Pancreas (tissue), 10 donors: ENCODE measurements at places on chromosomes 3 and 15. TPM values are rescaled to one million over a fixed set of nuclear protein-coding genes. Genes with fewer than 3 reads are reported as not detected.

- H3K27ac ChIP-seq: peak overlapping the region; percentile 83
- no peaks in the 10 kb centered on the region for H3K36me3 ChIP-seq
- peak; percentile 88 for DNase-seq
These were observed 574 bp downstream of the SLC38A3 start for GRCh38 chr3:50205413-50206276.

GRCh38 chr3:133573629-133574194, at the start of gene CDV3:
Gene CDV3 (plus strand): TSS chr3:133573686. CDS start chr3:133574045, 359 bp downstream.
- H3K27me3 ChIP-seq: no peaks in the 10 kb centered on the region
- DNase-seq: no peak
- H3K4me1 ChIP-seq: peaks cover 46% of the 10 kb centered on the region
- H3K4me3 ChIP-seq: peak within 1 kb of the TSS; percentile 81

GRCh38 chr15:100873029-100873677, 6.5 kb upstream of the ALDH1A3 start:
- DNase-seq: peak; percentile 51
- H3K36me3 ChIP-seq: no peaks in the 10 kb centered on the region
- H3K4me3 ChIP-seq: no peak overlapping the region
- no peaks in the 10 kb centered on the region for H3K4me1 ChIP-seq
- no peak overlapping the region for H3K27ac ChIP-seq

Gene SGO1
- 0.40 TPM for total RNA-seq

DNA sequence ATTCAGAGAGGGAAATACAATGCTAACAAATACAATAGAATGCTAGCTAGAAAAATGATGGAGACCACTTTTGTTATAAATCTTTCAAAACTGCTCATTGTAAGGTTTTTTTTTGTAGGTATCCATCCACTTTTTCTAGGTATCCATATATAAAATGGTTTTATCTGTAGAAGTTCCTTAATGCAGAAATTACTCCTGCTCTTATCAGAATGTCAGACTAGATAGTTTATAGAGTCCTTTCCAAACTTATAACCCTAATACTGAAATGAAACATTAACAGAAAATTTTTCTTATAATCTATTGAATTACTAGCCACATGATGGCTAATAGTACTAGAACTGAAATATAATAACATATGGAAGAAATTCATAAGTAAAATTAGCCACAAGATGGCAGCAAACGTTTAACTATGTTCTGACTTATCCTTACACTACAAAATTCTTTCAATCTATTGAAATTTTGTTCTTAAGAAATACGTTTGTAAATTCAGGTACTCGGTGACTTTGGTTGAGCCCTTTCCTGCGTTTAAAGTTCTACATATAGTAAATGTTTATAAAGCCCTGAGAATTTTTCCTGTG, 58.5 kb downstream of the ECT2 start:
- no peaks in the 10 kb centered on the region for H3K4me1 ChIP-seq
- H3K4me3 ChIP-seq: no peak overlapping the region
- no peaks in the 10 kb centered on the region for H3K27me3 ChIP-seq
- no peak for DNase-seq
- no peak overlapping the region for H3K27ac ChIP-seq

Gene RAD51
- total RNA-seq: 0.32 TPM

DNA sequence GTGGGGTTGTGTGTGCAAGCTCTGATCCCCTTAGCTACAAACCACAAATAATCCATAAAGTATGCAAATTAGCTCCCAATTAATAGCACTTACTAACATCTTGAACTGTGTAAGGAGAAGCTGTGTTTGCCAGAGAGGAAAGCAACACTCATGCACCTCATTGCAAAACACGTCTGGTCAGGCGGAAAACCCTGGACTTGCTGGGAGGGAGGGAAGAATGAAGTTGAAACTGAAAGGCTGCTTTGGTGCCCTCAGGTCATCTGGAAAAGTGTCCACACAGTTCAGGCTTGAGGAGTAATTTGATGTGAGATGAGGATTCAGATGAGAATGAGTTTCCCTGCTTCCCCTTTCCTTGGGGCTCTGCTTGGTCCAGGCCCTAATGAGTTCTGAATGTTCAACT, 185.5 kb upstream of the ANKRD28 start:
- DNase-seq: no peak
- H3K4me3 ChIP-seq: no peak overlapping the region
- no peaks in the 10 kb centered on the region for H3K4me1 ChIP-seq
- H3K27ac ChIP-seq: no peak overlapping the region
- no peaks in the 10 kb centered on the region for H3K27me3 ChIP-seq

GRCh38 chr15:57323299-57323805, 53.0 kb upstream of the CGNL1 start:
- H3K36me3 ChIP-seq: no peaks in the 10 kb centered on the region
- H3K27me3 ChIP-seq: no peaks in the 10 kb centered on the region
- H3K4me3 ChIP-seq: no peak overlapping the region
- H3K27ac ChIP-seq: no peak overlapping the region
- no peaks in the 10 kb centered on the region for H3K4me1 ChIP-seq
- no peak for DNase-seq

DNA sequence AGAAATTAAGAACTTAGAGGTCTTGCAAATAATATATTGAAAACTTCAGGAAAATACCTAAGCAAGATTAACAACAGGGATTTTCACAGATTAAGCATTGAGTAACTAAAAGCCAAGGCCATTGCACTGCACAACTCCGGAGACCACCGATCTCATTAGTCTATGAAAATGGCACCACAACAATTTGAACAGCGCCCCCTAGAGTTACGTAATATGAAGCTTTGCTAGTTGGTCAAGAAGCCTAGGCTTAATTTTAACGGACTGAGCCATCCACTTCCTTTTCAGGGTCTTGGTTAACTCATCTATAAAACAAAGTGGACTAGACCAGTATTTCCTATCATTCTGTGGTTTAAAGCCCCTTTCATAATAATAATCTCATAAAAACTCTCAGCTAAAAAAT, 24.8 kb downstream of the TMEM212 start:
- H3K4me3 ChIP-seq: no peak overlapping the region
- no peaks in the 10 kb centered on the region for H3K27me3 ChIP-seq

Gene LRRIQ4
- not detected for total RNA-seq

GRCh38 chr15:34437687-34438086, at the start of gene GOLGA8A:
Gene GOLGA8A (minus strand): TSS chr15:34437808. CDS start chr15:34389691, 48,117 bp downstream.
- no peak within 1 kb of the TSS for H3K4me3 ChIP-seq
- no peaks in the 10 kb centered on the region for H3K4me1 ChIP-seq
- no peaks in the 10 kb centered on the region for H3K27me3 ChIP-seq
- H3K36me3 ChIP-seq: no peaks in the 10 kb centered on the region
- DNase-seq: peak; percentile 71

GRCh38 chr3:116339441-116340028, 105.8 kb downstream of the LSAMP start:
- H3K4me3 ChIP-seq: no peak overlapping the region
- no peaks in the 10 kb centered on the region for H3K27me3 ChIP-seq
- DNase-seq: no peak
- no peak overlapping the region for H3K27ac ChIP-seq

Gene AADACL2
- not detected for total RNA-seq

Gene KLHL40
- not detected for total RNA-seq

GRCh38 chr3:24835510-24835909, 340.9 kb upstream of the THRB start:
- no peak overlapping the region for H3K4me3 ChIP-seq
- no peak for DNase-seq
- H3K27me3 ChIP-seq: peaks cover 6% of the 10 kb centered on the region
- H3K36me3 ChIP-seq: no peaks in the 10 kb centered on the region

DNA sequence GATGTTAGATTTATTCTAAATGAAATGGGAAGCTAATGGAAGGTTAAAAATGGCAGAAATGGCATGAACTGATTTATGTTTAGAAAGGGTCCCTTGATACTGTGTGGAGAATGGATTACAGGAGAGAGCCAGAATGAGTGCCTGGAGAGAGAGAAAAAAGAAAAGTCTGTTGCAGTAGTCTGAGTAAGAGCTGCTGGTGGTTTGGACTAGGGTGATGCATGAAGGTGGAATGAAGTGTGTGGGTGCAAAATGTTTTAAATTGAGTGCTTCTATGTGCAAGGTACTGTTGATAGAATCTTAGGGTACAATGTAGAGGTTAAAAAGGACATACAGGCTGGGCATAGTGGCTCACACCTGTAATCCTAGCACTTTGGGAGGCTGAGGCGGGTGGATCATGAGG, 11.4 kb upstream of the MGA start:
- no peak for DNase-seq
- H3K27me3 ChIP-seq: no peaks in the 10 kb centered on the region
- no peaks in the 10 kb centered on the region for H3K4me1 ChIP-seq
- no peak overlapping the region for H3K27ac ChIP-seq
- H3K4me3 ChIP-seq: no peak overlapping the region

GRCh38 chr3:4850928-4851265, 128.3 kb upstream of the BHLHE40 start:
- no peaks in the 10 kb centered on the region for H3K4me1 ChIP-seq
- DNase-seq: no peak
- no peaks in the 10 kb centered on the region for H3K27me3 ChIP-seq
- H3K36me3 ChIP-seq: no peaks in the 10 kb centered on the region
- H3K27ac ChIP-seq: no peak overlapping the region

DNA sequence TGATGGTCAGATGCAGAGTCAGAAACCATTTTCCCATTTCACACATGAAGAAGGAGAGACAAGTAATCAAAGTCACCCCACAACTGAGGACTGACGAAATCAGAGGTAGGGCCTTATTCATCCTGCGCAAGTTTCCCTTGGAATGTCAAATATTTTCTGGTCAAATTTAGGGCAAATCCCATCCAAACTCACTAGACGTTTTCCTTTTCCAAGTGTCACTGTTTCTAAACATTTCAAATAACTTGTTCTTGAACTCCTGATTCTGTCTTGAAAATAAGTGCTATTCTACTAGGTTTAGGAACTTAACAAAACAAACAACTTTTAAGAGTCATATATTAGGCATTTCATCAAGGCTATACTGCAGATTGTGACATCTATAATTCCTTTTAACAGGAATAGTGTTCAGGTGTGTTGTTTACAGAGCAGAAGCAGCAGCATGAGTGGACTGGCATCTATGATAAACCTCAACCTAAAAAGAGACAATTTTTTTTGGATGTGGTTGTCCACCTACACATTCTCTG, 40.7 kb downstream of the SUMF1 start:
- H3K4me3 ChIP-seq: no peak overlapping the region
- H3K4me1 ChIP-seq: no peaks in the 10 kb centered on the region
- no peaks in the 10 kb centered on the region for H3K36me3 ChIP-seq
- H3K27me3 ChIP-seq: no peaks in the 10 kb centered on the region

- no peak overlapping the region for H3K4me3 ChIP-seq
- H3K4me1 ChIP-seq: peaks cover 6% of the 10 kb centered on the region
- no peaks in the 10 kb centered on the region for H3K36me3 ChIP-seq
- no peak overlapping the region for H3K27ac ChIP-seq
These were observed 55.3 kb downstream of the BBX start for GRCh38 chr3:107578091-107578490.

GRCh38 chr3:3853544-3853943, 54.3 kb downstream of the LRRN1 start:
- H3K4me1 ChIP-seq: no peaks in the 10 kb centered on the region
- DNase-seq: no peak
- no peaks in the 10 kb centered on the region for H3K27me3 ChIP-seq
- no peak overlapping the region for H3K4me3 ChIP-seq

- no peaks in the 10 kb centered on the region for H3K27me3 ChIP-seq
- no peak overlapping the region for H3K27ac ChIP-seq
- H3K4me1 ChIP-seq: no peaks in the 10 kb centered on the region
- no peaks in the 10 kb centered on the region for H3K36me3 ChIP-seq
- no peak for DNase-seq
These were observed 930.7 kb downstream of the ZPLD1 start for GRCh38 chr3:103365467-103365866.

DNA sequence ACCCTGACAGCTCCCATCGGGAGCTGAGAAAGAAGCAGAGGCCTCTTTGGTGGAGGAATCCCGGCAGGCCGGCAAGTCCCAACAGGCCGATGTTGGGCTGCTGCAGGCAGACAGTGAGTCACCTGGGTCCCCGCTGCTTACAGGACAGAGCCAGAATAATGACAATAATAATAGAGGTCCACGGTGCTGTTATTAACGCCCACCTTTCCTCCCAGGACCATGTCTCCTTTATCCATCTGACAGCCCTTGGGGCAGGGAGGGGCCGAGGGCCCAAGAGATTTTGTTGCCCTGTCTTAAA, 29.3 kb upstream of the MAGEF1 start:
- no peaks in the 10 kb centered on the region for H3K27me3 ChIP-seq
- DNase-seq: peak; percentile 5
- no peak overlapping the region for H3K27ac ChIP-seq
- no peaks in the 10 kb centered on the region for H3K4me1 ChIP-seq

DNA sequence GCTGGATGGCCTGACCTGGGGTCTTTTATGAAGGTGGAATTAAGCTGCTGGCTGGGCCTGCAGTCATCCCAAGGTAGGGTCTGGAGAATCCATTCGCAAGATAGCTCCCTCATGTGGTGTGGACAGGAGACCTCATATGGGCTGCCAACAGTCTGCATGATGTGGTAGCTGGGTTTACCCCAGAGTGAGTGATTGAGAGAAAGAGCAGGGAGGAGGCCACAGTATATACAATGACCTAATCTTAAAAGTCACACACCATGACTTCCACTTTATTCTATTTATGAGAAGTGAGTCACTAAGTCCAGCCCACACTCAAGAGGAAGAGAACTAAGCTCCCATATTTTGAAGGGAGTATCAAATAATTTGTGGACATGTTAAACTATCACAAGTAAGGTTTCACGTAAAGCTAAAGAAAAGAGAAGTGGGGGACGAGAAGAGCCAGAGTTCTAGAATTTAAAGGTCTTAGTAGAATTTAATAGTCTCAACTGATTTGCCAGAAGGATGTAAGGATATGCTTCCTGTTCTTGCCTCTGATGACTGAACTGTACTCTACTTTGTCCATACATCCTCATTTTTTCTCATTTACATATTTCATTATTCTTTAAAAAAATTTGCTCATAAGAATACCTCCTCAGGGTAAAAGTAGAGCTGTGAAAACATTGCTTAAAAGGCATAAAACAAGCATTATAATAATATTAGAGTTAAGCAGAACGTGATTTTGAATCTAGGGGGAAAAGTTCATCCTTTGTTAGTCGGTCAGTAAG, 184.4 kb downstream of the PEX5L start:
- H3K27ac ChIP-seq: no peak overlapping the region
- no peak for DNase-seq
- no peaks in the 10 kb centered on the region for H3K4me1 ChIP-seq
- H3K27me3 ChIP-seq: no peaks in the 10 kb centered on the region
- H3K36me3 ChIP-seq: no peaks in the 10 kb centered on the region

Gene SLC12A1
- total RNA-seq: 0.23 TPM

DNA sequence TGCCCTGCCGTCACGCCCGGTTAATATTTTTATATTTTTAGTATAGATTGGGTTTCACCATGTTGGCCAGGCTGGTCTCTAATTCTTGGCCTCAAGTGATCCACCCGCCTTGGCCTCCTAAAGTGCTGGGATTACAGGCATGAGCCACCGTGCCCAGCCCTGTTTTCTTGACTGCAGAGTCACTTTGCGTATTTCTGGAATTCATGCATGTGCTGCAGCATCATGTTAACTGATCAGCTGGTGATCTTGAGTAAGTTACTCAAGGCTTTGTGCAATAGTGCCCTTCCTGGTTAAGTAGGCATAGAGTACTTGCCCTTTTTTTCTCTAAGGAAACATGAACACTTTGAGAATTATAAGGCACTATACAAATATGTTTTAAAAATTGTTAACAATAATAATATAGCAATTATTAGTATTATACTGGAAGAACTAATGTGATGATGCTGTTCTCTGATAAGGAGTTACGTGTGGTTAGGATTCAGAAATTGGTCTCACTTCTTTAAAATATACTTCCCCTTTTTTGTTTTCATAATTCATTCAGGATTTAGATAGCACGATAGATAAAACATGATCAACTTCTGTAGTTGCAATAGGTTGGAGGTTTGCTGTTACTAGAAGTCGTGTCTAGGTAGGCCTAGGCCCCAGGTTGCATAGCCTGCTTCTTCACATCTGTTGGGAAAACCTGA, 33.6 kb downstream of the GPR171 start:
- H3K36me3 ChIP-seq: no peaks in the 10 kb centered on the region
- no peaks in the 10 kb centered on the region for H3K27me3 ChIP-seq
- H3K4me1 ChIP-seq: no peaks in the 10 kb centered on the region
- H3K4me3 ChIP-seq: no peak overlapping the region
- no peak overlapping the region for H3K27ac ChIP-seq
- no peak for DNase-seq

Gene GPR149
- total RNA-seq: not detected

Gene CACNA2D3
- not detected for total RNA-seq
